ENCODE measurements at places on chromosomes 6 and 20.

DNA sequence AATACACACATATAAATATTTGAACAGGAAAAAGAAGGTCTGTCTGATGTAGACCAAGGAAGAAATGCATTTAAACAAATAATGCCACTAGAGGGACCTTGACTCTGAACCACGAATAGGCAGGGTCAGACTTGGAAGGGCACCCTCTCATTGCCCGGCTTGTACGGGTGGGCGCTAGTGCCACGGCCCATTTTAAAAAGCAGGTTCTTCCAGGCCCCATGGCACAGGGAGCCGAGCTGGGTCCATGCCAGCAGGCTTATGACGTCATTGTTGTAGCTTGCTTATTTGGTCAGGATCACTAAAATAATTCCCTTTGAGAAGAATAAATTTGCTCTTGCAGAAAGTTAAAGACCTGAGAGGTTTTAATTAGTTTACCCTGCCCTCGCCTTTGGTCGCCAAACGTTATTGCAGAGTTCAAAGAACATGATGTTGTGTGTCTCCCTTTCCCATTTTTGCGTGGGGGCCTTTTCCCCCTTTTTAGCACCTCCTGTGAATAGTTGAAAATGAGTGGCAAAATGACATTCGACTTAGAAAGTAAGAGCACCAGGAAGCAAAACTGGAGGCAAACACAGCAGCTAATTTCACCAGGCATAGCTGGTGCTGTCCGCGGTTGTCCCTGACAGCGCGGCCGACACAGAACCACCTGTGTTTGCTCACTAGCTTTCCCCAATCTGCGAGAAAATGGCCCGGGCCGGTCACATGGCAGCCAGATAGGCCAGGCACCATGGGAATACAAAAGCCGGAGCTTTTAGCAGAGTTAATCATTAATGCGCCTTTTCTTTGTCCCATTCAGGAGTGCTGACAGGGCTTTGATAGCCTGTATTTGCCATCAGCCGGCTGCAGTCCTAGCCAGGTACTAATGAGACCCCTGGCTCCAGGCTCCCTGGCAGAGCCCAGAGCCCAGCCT lies 93.8 kb downstream of the FOXA2 start:
- no peak for DNase-seq

DNA sequence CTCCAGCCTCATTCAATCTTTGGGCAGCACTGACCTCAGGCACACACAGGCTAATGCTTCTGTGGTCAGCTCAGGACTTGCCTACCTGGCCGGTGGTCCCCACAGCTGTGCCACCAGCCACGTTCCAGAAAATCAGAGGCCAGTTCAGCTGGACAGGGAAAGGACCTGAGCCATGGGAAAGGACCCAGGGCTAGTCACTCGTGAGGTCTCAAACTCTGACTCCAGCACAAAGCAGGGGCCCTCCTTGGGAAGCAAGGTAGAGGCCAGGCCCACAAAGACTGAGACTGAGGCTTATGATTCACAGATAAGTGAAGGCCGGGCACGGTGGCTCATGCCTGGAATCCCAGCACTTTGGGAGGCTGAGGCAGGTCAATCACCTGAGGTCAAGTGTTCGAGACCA lies 22.4 kb upstream of the HELZ2 start:
- DNase-seq: no peak

- DNase-seq: no peak
These were observed 162.2 kb upstream of the BMP2 start for GRCh38 chr20:6605055-6605935.

DNA sequence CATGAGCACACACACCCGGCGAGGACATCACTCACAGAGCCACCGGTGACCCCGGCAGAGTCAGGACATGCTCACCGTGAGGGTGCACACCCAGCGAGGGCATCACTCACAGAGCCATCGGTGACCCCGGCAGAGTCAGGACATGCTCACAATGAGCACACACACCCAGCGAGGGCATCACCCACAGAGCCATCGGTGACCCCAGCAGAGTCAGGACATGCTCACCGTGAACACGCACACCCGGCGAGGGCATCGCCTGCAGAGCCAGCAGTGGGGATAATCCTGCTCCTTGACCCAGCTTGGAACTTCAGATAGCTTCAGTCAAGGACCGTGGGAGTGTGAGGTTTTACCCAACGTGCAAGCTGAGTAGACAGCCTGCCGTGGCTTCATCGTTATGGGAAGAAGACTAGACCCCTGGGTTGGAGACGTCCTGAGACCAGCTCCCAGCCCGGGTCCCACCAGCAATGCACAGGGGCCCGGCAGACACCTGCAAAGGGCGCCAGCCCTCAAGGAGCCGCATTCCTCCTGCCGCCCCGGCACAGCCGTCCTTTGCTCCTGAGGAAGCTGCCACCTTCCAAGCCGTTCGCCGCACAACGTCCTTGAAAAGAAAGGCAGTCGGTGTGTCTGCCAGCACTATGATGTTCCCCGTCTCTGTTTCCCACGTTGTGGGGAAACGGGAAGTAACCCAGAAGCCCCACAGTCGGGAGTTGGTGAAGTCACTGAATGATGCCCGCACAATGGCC lies 192.3 kb downstream of the DLL1 start:
- no peak for DNase-seq

- DNase-seq: no peak
These were observed 380.1 kb upstream of the SOX4 start for GRCh38 chr6:21213492-21213891.

GRCh38 chr6:149717255-149717587 lies 680 bp downstream of the LATS1 start:
- DNase-seq: no peak

GRCh38 chr20:51643390-51643789 lies 100.9 kb upstream of the NFATC2 start:
- no peak for DNase-seq

GRCh38 chr6:26536571-26537159 lies 1.5 kb upstream of the HMGN4 start:
- no peak for DNase-seq

All from activated T-helper 1 cell treated with Interleukin-2 at 50 U/mL for 16 hours (primary cell).